ENCODE measurements at places on chromosomes 4 and X.
A peak's percentile ranks its signal among the peaks of the same experiment; 100 is the strongest.

- no peak for DNase-seq
Observed at GRCh38 chr4:106493086-106493485, 124.5 kb upstream of the GIMD1 start.

GRCh38 chr4:110231869-110232268 is 33.5 kb upstream of the ELOVL6 start:
- DNase-seq, result no peak

GRCh38 chrX:19593690-19594089 is 78.4 kb upstream of the MAP3K15 start:
- DNase-seq, result peak; percentile 1

GRCh38 chr4:112109360-112110058 is 35.7 kb upstream of the FAM241A start:
- DNase-seq, result no peak

DNA sequence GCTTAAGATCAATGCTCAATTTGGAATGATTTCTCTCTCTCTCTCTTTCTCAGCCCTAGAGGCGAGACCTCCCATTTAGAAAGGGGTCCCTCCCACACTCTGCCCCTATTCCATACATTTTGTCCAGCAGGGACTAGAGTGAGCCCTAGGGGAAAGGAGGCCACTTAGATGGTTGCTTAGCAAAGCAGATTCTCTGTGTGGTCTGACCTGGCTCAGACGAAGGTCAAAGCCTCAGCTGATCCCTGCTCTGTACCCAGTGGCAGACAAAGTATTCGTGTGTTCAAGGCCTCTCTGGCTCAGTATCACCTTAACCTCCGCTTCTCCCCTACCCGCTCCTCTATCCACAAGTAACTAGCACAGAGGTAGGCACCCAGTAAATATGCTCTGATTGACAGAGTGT is 78.4 kb downstream of the HPRT1 start:
- no peak for DNase-seq
